H1 (cell line): ENCODE measurements at places on chromosomes 13 and 19. TPM values are rescaled to one million over a fixed set of nuclear protein-coding genes. Genes with fewer than 3 reads are reported as not detected.
A peak's percentile ranks its signal among the peaks of the same experiment; 100 is the strongest.

GRCh38 chr13:22161871-22162270 lies 491.0 kb downstream of the FGF9 start:
- no peaks in the 10 kb centered on the region for H3K36me3 ChIP-seq
- no peaks in the 10 kb centered on the region for H3K4me1 ChIP-seq
- DNase-seq, result no peak
- no peaks in the 10 kb centered on the region for H3K27me3 ChIP-seq

DNA sequence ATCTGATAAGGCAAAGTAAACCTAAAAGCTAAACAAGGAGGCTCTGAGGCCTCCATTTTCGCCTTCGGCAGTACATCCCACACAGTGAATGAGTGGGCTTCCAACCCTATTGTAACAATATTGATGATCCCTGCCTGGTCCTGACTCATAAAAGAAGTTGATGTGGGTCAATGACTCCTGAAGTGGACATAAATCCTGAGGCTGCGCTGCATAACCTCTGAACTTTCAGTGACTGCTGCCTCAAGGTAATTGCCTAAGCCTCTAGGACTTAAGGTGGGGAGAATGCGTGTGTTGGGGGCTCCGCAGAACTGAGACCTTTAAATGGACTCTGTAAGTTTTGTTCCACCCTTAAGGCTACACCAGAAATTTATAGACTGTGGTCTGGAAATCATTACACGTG lies 42.6 kb downstream of the SIAH3 start:
- no peak overlapping the region for H3K27ac ChIP-seq
- H3K36me3 ChIP-seq, result no peaks in the 10 kb centered on the region
- H3K27me3 ChIP-seq, result no peaks in the 10 kb centered on the region
- no peak overlapping the region for H3K4me3 ChIP-seq

- H3K27me3 ChIP-seq, result no peaks in the 10 kb centered on the region
- no peaks in the 10 kb centered on the region for H3K36me3 ChIP-seq
- no peaks in the 10 kb centered on the region for H3K4me1 ChIP-seq
- DNase-seq, result no peak
- H3K4me3 ChIP-seq, result no peak overlapping the region
Measured at GRCh38 chr19:54792814-54793213, 10.6 kb upstream of the KIR2DL4 start.

DNA sequence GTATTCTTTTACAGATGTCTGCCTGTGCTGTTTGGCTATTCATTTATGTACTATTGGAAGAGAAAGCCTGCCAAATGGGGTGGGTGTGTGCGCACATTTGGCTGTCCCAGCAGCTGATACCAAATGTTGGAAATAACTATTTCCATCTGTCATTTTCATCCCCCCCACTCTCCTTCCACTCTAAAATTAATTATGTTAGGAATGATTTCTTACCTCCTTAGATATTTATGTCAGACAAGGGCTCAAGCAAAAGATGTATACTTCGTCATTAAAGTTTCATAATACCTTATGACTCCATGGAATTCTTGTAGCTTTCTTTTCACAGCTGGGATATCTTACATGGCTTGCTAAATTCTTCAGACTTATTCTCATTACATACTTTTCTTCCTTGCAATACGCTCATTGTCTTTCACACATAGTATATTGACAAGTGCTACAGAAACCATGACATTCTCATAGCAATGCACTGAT lies 18.6 kb downstream of the ITM2B start:
- DNase-seq, result no peak
- H3K36me3 ChIP-seq, result no peaks in the 10 kb centered on the region
- H3K4me3 ChIP-seq, result no peak overlapping the region
- no peaks in the 10 kb centered on the region for H3K27me3 ChIP-seq
- no peak overlapping the region for H3K27ac ChIP-seq

GRCh38 chr19:32976223-32976805 lies 4.3 kb downstream of the FAAP24 start:
- H3K4me3 ChIP-seq, result no peak overlapping the region
- no peaks in the 10 kb centered on the region for H3K27me3 ChIP-seq
- H3K27ac ChIP-seq, result no peak overlapping the region
- DNase-seq, result peak; percentile 31
- H3K36me3 ChIP-seq, result peaks cover 5% of the 10 kb centered on the region

GRCh38 chr13:59250336-59251189 lies 913.2 kb downstream of the DIAPH3 start:
- H3K4me1 ChIP-seq, result no peaks in the 10 kb centered on the region
- no peak overlapping the region for H3K4me3 ChIP-seq
- DNase-seq, result no peak
- no peaks in the 10 kb centered on the region for H3K27me3 ChIP-seq

The ZNF441 gene
- total RNA-seq, result 0.23 and 0.48 TPM in 2 replicates

The ZNF829 gene
- total RNA-seq, result 2.3 and 3.3 TPM in 2 replicates

- no peaks in the 10 kb centered on the region for H3K4me1 ChIP-seq
- no peak overlapping the region for H3K4me3 ChIP-seq
- DNase-seq, result no peak
- no peaks in the 10 kb centered on the region for H3K27me3 ChIP-seq
- H3K27ac ChIP-seq, result no peak overlapping the region
Measured at GRCh38 chr19:23071147-23071511, 45.7 kb upstream of the ZNF730 start.

- no peaks in the 10 kb centered on the region for H3K27me3 ChIP-seq
- no peaks in the 10 kb centered on the region for H3K4me1 ChIP-seq
- DNase-seq, result no peak
- peaks cover 65% of the 10 kb centered on the region for H3K36me3 ChIP-seq
- H3K27ac ChIP-seq, result no peak overlapping the region
- H3K4me3 ChIP-seq, result no peak overlapping the region
Measured at GRCh38 chr19:38837656-38838121, 6.1 kb upstream of the ECH1 start.

The GPR4 gene
- total RNA-seq, result 0.19 TPM in 1 of 2 replicates, not detected in the other

The ZNF528 gene
- total RNA-seq, result 0.10 and 0.58 TPM in 2 replicates

DNA sequence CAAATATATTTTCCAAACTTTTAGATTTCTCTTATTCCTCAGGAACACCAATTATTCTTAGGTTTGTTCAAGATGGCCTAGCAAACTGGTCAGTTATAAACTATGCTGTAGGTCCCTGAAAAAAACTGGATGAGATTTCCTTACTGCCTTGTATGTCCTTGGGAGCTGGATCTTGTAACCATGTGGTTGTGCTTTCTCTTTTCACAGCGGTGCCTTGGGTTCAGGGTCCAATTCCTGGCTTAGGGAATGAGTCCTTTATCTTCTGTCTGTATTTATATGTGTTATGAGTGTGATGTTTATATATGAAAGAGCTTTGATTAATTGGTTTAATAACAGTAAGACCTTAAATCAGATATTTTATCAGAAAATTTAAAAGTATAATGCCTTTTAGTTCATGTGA lies 23.5 kb upstream of the GRTP1 start:
- no peaks in the 10 kb centered on the region for H3K27me3 ChIP-seq
- no peak overlapping the region for H3K4me3 ChIP-seq
- H3K4me1 ChIP-seq, result no peaks in the 10 kb centered on the region; the same call in 1 of the 2 replicates

GRCh38 chr13:90217275-90217674 lies 1130.2 kb upstream of the MIR17HG start:
- no peaks in the 10 kb centered on the region for H3K4me1 ChIP-seq
- H3K36me3 ChIP-seq, result no peaks in the 10 kb centered on the region
- no peaks in the 10 kb centered on the region for H3K27me3 ChIP-seq
- DNase-seq, result no peak
- no peak overlapping the region for H3K4me3 ChIP-seq

The SLC35E1 gene
- total RNA-seq, result 26.0 and 28.5 TPM in 2 replicates

- H3K36me3 ChIP-seq, result no peaks in the 10 kb centered on the region
- DNase-seq, result no peak
- peaks cover 5% of the 10 kb centered on the region for H3K4me1 ChIP-seq
- no peak overlapping the region for H3K4me3 ChIP-seq
- H3K27ac ChIP-seq, result no peak overlapping the region
Measured at GRCh38 chr19:45476304-45476703, 8.5 kb downstream of the FOSB start.

GRCh38 chr13:24339937-24340607 lies 30.7 kb downstream of the C1QTNF9 start:
- H3K4me1 ChIP-seq, result no peaks in the 10 kb centered on the region
- H3K36me3 ChIP-seq, result no peaks in the 10 kb centered on the region
- H3K27ac ChIP-seq, result no peak overlapping the region
- H3K4me3 ChIP-seq, result no peak overlapping the region
- no peaks in the 10 kb centered on the region for H3K27me3 ChIP-seq

DNA sequence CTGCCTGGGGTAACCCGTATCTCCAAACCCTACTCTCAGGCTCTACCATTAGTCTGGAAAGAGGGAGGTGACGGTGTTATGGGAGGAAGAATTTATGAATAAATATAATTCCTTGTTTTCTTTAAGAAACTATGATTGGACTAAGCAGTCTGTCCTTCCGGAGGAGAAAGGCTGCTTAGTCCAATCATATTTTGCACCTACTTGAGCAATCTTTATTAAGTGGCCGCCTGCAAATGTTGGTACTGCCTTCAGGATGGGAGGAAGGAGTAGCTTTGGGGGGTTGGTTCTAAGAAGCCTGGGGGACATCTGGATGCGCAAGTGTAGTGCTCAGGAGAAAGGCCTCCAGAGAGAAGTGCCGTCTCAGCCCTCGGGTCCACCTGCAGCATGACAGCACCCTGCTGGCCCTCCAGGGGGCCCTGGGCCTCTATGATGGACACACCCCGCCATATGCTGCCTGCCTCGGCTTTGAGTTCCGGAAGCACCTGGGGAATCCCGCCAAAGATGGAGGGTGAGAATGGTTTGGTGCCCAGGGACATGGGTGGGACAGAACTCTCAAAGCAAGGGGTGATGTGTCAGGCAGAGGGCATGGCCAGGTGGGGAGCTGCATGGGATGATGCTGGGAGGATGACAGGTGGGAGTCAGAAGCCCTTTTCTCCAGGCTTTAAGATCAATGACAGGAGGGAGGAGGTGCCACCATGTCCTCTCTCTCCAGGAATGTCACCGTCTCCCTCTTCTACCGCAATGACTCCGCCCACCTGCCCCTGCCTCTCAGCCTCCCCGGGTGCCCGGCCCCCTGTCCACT lies 4.1 kb downstream of the ACP4 start:
- no peak overlapping the region for H3K4me3 ChIP-seq
- H3K27me3 ChIP-seq, result no peaks in the 10 kb centered on the region
- DNase-seq, result peak; percentile 63
- H3K4me1 ChIP-seq, result peaks cover 2% of the 10 kb centered on the region
- no peak overlapping the region for H3K27ac ChIP-seq

DNA sequence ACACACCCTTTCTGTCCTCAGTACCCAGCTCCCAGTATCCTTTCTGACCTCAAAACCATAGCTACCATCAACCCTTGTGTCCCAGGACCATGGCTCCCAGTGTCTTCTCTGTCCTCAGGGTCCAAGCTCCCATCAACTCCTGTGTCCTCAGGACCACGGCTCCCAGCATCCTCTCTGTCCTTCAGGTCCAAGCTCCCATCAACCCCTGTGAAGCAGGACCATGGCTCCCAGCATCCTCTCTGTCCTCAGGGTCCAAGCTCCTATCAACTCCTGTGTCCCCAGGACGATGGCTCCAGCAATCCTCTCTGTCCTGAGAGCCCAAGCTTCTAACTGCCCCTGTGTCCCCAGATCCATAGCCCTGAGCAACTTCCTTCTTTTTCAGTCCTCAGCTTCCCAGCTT lies 1.7 kb upstream of the CADM4 start:
- peaks cover 14% of the 10 kb centered on the region for H3K4me1 ChIP-seq
- H3K4me3 ChIP-seq, result no peak overlapping the region
- no peaks in the 10 kb centered on the region for H3K36me3 ChIP-seq
- peaks cover 31% of the 10 kb centered on the region for H3K27me3 ChIP-seq
- H3K27ac ChIP-seq, result no peak overlapping the region
- DNase-seq, result no peak

GRCh38 chr13:48891586-48891985 lies 84.1 kb upstream of the FNDC3A start:
- H3K27ac ChIP-seq, result no peak overlapping the region
- no peaks in the 10 kb centered on the region for H3K36me3 ChIP-seq
- H3K4me3 ChIP-seq, result no peak overlapping the region

GRCh38 chr13:95608640-95609323 lies 35.7 kb downstream of the DZIP1 start:
- H3K27me3 ChIP-seq, result no peaks in the 10 kb centered on the region
- no peak for DNase-seq
- peaks cover 12% of the 10 kb centered on the region for H3K36me3 ChIP-seq
- H3K27ac ChIP-seq, result no peak overlapping the region
- no peak overlapping the region for H3K4me3 ChIP-seq

DNA sequence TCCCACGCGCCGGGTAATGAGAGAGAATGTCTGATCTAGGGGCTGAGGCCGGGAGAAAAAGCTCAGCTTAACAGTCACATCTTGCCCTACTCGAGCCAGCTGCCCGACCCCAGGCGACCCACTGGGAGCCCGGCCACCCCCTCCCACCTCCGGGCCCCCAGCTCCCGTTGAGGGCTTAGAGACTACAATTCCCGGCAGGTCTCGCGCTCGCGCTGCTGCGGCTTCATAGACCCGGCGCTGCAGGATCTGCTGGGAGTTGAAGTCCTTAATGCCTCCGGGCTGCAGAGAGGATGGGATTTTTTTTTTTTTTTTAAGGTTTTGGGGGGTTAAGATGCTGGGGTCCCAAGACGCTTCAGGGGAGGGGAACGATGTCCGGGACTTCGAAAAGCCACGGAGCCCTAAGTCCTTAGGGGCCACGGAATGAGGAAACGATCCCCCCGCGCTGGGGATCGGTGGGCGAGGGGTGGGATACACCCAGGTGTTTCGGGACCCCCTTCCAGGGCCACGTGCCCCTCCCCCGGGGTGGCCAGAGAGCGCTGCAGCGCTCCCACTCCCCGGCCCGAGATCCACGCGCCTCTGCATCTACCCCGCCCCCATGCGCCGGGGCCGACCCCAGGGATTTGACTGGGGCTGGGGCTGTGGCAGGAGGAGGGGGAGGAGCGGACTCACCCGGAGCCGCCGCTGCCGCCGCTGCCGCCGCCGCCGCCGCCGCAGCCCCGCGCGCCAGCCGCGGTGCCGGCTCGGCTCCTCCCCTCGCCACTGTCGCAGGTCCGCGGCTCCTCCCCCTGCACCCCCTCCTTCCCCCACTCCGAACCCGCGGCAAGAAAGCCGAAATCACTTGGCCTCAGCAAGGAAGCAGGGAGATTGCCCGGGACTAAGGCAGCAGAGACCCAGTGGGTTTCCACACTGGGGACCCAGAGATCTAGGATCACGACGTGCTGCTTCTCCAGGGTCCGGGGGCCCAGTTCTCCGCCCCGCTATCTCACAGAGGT lies at the start of gene SYT3:
SYT3 (minus strand) TSS at position 761 of the 992 bp plus-strand sequence. CDS start 2,470 bp downstream, outside the sequence.
- H3K27me3 ChIP-seq, result peaks cover 8% of the 10 kb centered on the region; the same call in 1 of the 2 replicates
- H3K27ac ChIP-seq, result no peak within 1 kb of the TSS
- peak within 1 kb of the TSS; percentile 76 for H3K4me3 ChIP-seq
- 0 out of 2 replicates have a peak, but pooled peaks cover 4% of the 10 kb centered on the region for H3K4me1 ChIP-seq
- H3K36me3 ChIP-seq, result no peaks in the 10 kb centered on the region; the same call in 1 of the 2 replicates

GRCh38 chr19:39599116-39599515 lies 3.2 kb upstream of the LGALS13 start:
- no peaks in the 10 kb centered on the region; the same call in none of the 2 replicates for H3K27me3 ChIP-seq
- H3K4me1 ChIP-seq, result no peaks in the 10 kb centered on the region
- H3K4me3 ChIP-seq, result no peak overlapping the region
- peak; percentile 58 for DNase-seq

DNA sequence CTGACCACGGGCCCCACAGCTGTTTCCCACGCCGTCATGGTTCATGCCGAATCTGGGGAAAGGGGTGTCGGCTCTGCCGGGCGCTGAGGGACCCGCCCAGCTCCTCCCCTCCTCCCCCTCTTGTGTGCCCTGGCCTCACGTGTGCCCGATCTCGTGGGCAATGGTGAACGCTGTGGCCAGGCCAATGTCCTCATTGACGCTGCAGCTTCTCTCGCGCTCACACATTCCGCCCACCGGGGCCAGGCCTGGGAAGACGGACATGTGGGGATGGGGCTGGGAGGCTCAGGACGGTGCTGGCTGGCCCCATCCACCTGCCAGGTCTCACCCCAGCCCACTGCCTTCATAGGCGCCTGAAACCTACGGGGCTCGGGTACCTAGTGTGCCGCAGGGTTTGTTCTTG lies 14.3 kb downstream of the ADAMTS10 start:
- H3K27ac ChIP-seq, result no peak overlapping the region
- peaks cover 7% of the 10 kb centered on the region; the same call in 1 of the 2 replicates for H3K36me3 ChIP-seq
- no peaks in the 10 kb centered on the region for H3K27me3 ChIP-seq
- H3K4me3 ChIP-seq, result no peak overlapping the region
- H3K4me1 ChIP-seq, result peaks cover 2% of the 10 kb centered on the region

The LGALS14 gene
- 0.50 and 1.1 TPM in 2 replicates for total RNA-seq
